ENCODE measurements at places on chromosomes 4 and X.

DNA sequence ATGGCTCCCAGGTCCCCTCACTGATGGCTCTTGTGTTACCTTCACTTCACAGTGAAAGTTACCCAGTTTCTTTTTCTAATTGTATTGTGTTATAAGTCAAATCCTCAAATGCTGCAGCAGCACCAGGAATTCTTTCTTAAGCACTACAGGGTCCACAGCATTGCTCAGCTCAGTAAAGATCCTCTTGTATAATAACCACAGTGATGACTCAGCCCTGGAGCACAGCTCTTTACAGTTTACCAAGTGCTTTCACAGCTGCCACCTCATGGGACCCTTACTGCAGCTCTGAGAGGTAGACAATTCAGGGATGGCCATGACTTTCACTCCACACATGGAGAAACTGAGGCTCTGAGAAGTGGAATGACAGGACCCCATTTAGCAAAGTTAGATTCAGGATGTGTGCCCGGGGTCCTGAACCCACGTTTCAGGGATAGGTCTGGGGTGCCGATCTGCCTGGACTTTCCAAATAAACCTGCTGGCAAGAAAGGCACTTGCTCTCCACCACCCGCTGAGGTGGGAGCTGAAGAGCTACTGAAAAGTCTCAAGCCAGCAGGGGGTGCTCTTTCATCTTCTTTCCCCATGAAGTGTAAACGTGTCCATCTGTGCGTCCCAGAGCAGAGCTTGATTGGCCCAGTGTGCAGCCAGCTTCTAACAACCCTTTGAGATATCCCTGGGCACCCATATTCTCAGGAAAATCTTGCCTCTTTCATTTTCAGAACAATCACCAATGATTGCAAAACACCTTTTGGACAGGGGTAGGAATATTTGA, 35.7 kb upstream of the GABRQ start:
- peak; percentile 20 for DNase-seq

DNA sequence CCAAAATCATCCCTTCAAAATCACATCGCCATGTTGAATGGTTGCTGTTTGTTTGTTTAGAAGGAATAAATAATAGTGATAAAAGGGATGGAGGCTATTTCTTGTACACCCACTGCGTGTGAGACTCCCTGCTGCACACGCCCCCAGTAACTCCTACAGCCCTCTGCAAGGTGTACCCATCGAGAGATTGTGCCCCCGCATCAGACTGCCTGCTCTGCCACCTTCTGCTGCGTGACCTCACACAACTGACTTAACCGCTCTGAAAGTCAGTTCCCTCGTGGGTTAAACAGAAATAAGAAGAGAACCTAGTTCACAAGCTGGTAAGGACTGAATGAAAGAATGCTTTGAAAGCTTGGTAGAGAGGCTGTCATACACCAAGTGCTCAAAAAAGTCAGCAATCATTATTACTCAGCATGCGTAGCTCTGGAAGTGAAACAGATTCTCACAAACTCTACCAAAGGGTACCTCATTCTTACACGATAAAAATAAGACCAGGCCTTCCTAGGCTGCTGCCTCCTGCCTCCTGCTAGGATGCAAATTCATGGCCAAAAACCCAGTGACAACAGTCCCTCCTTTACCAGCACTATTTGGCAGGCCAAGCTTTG, 147.1 kb downstream of the CPEB2 start:
- no peak for DNase-seq

DNA sequence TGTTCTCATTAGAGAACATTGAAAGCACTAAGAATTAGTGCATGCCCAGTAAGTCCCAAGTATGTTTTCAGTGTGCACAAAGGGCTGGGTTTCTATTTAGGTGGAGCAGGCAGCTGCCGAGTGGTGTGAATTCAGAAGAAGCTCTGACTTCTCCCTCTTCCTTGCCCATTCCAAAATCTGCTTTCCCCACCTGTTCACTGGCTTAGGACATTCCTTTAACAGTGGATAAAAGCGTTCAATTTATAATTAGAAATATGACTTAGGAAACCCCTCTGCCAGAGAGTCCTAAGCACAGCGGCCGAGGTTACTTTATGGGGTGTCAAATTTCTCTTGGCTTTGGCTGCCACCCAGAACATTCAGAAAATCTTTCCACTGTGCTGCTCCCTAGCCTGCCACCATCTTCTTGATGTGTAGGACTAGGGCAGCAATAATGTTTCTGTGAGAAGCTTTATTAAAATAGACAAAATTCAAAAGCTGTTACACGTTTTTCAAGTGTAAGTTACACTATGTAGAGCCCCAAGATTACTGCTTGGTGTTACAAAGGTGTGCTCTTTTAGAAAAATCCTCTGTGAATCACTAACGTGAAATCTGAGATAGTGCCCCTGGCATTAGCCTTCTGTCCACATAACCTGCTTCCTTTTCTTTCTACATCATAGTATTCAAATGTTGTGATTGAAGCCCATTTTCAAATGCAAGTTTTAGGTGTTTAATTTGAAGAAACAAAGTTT, 191.6 kb upstream of the ANKRD50 start:
- no peak for DNase-seq

DNA sequence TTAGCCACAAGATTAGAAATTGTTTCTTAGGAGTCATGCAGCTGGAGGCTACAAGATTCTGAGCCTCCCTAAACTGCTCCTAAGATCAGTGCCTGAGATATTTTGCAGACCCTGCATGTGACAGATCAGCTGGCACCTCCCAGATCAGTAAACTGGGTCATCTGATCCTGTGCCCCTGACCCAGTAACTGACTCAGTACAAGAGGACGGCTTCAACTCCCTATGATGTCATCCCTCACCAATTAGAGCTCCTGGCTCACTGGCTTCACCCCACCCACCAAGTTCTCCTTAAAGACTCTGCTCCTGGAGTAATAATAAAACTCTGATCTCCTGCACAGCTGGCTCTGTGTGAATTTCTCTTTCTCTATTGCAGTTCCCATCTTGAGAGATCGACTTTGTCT, 45.4 kb upstream of the PNPLA4 start:
- DNase-seq, result no peak

GRCh38 chr4:85577307-85577706, 102.4 kb downstream of the ARHGAP24 start:
- DNase-seq, result no peak

- DNase-seq, result no peak
These were observed 344.2 kb downstream of the MAPK10 start for GRCh38 chr4:86015412-86016350.

- no peak for DNase-seq
These were observed 97.3 kb downstream of the RS1 start for GRCh38 chrX:18574591-18574990.
